ENCODE measurements at places on chromosomes 2 and 18.
A peak's percentile ranks its signal among the peaks of the same experiment; 100 is the strongest.

GRCh38 chr2:88351249-88351601 lies 101.3 kb downstream of the FOXI3 start:
- DNase-seq: no peak

GRCh38 chr2:144137705-144138428 lies 382.1 kb downstream of the ZEB2 start:
- peak; percentile 56 for DNase-seq

DNA sequence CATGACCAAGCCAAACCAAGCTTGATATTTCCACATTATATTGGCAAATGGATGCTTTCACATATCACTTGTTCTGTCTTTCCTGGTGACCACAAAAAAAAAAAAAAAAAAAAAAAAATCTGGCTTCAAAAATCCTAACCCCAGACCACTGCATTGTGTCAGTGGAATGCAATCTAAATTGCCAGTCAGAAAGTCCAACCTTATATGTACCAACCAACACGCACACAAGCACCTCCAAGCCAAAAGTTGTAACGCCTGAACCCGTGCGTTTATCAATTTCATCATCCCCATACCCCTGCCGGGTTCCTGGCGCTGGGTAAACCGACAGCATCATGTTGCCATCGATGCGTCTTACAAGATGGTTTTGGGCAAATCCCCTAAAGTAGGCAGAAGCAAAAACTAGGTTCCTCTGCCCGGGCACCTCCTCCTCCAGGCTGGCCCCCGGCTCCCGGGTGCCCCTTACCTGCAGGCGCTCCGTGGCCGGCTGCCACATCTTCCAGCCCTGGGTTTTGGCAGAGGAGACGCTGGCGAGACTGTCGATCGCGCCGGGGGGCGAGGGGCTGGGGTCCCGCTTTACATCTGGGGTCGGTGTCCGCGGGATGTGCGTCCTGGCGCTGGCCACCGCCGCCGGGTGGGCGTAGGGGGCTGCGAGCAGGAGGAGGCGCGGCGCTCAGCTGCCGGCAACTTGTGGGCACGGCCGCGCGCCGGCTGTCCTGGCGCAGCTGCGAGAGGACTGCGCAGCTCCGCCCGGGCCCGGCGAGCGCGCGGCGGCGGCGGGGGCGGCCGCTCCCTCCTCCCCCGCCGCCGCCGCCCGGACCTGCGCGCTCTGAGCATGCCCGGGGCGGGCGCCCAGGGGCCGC lies at the start of gene PID1:
Gene PID1 (minus strand): TSS at position 737 of the 860 bp plus-strand sequence. CDS start 244 bp downstream, at position 493.
- DNase-seq: peak; percentile 86

GRCh38 chr2:24245986-24246776 lies 71.3 kb downstream of the FAM228A start:
- peak; percentile 10 for DNase-seq

DNA sequence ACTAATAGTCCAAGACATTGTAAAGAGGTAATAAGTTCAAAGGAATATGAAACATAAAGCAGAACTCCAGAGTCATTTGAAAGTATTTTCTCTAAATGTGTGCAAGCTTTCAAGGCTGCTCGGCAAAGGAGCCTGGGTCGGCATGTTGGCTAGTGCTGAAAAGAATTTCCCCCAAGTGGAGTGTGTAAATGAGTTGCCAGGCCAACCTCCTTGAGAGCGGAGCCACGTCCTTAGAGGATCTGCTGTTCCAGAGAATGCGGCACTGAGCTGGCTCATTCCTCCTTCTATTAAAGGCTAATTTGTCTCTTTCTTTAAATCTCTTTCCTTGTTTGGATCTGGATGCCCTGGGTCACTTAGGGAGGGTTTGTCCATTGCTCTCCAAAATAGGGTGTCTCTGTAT lies 127.5 kb downstream of the RDH14 start:
- no peak for DNase-seq

DNA sequence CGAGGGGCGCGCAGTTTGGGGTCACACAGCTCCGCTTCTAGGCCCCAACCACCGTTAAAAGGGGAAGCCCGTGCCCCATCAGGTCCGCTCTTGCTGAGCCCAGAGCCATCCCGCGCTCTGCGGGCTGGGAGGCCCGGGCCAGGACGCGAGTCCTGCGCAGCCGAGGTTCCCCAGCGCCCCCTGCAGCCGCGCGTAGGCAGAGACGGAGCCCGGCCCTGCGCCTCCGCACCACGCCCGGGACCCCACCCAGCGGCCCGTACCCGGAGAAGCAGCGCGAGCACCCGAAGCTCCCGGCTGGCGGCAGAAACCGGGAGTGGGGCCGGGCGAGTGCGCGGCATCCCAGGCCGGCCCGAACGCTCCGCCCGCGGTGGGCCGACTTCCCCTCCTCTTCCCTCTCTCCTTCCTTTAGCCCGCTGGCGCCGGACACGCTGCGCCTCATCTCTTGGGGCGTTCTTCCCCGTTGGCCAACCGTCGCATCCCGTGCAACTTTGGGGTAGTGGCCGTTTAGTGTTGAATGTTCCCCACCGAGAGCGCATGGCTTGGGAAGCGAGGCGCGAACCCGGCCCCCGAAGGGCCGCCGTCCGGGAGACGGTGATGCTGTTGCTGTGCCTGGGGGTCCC lies at the start of gene ITGA4:
Gene ITGA4 (plus strand): TSS at position 266 of the 620 bp plus-strand sequence. CDS start 269 bp downstream, at position 535.
- DNase-seq: peak; percentile 94

DNA sequence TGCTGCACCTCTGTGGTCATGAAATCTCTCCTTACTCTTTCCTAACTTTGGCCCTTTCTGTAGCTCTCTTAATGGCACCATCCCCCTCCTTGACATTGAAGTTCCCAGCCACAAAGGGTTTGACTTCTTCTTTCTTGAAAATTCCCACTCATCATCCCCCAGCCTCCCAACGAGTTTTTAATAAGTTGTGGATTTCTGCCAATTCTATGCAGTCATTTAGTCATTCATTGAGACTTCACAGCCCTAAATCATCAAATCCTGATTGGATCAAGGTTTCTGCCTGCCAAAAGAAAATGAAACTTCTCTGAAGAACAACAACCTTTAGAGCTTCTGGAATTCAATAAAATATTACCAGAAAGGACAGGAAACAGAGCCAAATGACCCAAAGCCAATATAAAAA lies 354.3 kb downstream of the CLIP4 start:
- peak; percentile 11 for DNase-seq

- DNase-seq: peak; percentile 4
These were observed 127.5 kb upstream of the MMADHC start for GRCh38 chr2:149715005-149715592.

Measured in suppressor macrophage (primary cell).